ENCODE measurements at places on chromosomes 7 and 10.

GRCh38 chr7:154183482-154183881, 131.3 kb downstream of the DPP6 start:
- DNase-seq, result no peak

- DNase-seq, result no peak
These were observed 110.7 kb downstream of the VIPR2 start for GRCh38 chr7:159033956-159034355.

DNA sequence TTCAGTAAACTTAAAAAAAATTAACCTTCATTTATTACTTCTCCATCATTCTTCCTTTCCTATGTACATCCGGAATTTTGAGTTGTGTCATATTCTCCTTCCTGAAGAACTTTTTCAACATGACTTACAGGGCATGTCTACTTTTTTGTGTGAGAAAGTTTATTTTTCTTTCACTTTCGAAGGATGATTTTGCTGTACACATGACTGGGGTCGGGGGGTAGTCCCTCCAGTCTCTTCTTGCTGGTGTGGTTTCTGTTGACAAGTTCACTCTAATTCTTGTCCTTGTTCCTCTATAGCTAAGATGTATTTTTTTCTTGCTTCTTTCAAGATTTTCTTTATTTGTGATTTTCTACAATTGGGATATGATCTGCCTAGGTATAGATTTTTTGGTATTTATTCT, 55.8 kb downstream of the INPP5A start:
- no peak for DNase-seq

GRCh38 chr7:77954773-77955555, 156.4 kb downstream of the PHTF2 start:
- DNase-seq, result no peak

GRCh38 chr7:129258649-129259389, 34.0 kb downstream of the AHCYL2 start:
- no peak for DNase-seq

GRCh38 chr7:50304129-50304910, at the start of gene IKZF1:
IKZF1 (plus strand) TSS chr7:50304716; CDS start chr7:50319062, 14,346 bp downstream.
- no peak for DNase-seq

Data from NCI-H1930 (cell line).